Stimulated activated CD8-positive, alpha-beta memory T cell treated with anti-CD3 and anti-CD28 coated beads, Interleukin-15, amount 100 ng/mL, for 24 hours (primary cell): ENCODE measurements at places on chromosomes 2 and 18.

DNA sequence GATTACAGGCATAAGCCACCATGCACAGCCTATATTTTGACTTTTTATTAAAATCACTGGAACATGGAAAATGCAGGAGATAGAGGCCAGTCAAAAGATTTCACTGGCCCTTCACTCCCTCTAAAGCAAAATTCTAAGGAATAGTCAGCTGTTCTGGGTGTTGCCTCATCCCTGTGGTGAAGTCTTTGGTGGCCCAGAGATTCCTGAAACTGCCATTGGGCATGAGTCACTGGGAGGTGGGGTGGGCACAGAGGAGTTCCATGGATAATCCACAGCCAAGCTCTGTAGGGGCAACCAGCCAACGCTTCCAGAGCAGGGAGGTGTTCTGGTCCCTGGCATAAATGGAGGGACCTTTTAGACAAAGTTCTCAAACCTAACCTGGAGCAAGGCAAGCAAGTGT lies 89.7 kb upstream of the TTC39C start:
- no peak for DNase-seq

DNA sequence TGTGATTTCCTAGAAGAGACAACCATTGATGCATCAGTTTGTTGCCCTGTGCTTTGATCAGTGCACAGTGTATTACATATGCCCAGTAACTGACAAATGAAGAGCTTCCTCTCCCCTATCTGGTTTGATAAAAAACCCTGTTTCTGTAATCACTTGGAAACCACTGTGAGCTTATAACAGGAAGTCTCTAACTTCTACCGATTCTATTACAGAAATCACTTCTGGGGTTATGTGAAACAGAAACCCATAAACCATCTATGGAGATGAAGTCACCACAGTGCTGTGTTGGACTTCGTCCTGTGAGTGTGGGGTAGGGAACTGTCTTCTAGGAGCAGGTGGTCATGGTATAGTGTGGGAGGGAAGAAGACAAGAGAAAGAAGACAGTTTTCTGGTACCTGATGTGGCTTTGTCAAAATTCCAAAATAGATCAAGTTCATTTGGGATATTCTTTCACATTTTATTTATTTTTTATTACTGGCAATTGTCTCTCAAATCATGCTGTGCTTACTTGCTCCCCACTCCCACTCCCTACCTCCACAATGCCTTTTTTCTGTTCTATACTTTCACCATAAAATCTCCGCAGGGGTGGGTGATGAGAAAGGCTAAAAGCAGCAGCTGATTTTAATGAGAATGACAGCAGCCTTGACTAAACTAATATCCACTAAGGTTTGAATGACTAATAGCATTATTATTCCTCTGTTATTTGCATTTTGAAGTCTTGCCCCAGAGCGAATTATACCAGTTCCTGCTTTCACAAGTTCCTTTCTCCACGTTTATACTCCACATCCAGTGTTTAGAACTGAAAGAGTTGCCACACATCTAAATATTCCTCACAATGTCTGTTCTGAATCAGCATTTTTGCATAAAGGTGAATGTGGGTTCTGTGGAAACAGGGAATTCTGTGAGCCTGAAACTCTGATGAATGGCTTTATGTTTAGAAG lies 41.7 kb upstream of the RND3 start:
- DNase-seq: no peak

DNA sequence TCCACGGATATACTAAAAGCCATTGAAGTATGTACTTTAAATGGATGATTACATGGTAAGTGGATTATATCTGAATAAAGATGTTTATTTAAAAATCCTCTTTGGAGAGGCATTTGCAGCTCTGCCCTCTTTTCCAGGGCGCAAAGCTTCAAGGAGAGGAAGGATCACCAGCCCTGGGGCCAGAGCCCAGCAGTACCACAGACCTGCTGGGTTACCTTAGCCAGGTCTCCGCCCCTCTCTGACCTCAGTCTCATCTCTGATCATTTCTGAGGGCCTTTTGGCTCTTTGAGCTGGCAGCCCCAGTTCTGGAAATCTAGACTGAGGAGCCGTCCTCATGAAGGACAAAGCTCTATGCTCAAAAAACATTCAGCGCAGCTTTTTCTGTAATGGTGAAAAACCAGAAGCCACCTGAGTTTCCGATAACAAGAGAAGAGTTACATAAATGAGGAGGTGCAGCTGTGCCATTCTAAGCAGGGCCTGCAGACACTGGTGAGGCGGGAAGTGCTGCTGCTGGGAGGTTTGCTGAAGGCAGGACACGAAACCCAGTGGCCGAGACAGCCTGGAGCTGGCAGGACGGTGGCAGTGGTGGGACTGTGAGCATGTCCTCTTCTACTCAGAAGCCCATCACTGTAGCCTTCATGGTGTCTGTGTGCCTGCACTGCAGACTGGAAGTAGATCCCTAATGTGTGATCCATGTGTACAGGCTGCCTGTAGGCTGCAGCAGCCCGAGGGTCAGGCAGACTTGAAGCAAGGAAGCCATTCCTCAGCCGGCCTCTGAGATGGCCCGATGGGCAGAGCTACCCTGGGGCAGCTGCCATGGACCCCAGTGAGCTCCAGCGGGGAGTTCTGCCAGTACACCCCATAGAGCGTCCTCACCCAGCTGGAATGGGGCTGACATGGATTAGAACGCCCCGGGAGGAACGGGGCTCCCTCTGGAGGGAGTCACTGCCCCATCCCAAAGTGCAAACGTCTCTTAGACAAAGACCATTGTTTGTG lies 27.7 kb downstream of the ADRA2B start:
- no peak for DNase-seq

DNA sequence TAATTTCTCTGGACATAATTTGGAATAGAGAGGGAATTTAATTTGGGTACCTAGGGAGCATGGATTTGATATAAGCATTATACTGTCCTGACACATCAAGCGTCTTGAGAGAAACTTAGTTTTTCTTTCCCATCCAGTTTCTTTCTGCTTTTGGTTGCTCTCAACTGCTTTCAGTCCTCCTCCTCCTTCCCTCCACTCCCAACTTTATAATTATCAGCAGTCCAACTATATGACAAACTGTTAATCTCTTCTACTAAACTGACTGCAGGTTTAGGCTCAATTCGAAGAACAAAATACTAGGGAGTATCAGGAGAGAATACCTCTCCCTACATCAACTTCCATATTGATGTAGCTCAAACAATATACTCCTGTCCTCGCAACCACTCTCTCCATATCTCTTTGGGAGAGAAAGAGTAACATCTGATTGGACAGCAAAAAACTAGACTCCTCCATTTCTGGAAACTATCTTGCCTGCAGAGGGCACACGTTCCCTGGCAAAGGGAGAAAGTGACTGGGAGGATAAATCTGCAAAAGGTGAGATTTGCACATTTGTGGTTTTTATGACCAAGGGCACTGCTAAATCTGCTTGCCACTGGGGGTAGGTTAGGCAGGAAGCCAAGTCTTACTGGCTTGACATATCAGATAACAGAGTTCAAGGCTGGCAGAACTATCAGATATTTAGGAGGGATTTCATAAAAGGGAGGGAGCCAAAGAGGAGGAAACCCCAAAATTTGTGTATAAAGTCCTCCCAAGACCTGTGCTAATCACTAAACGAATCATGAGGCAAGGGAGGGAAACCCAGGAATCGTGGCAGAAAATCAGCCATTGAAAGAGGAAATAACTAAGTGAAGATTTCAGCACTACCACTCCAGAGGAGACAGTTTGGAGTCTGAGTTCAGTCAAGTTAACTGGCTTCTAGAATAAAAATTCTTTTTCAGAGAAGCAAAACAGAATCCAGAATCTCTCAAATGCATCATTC lies 40.0 kb downstream of the ICA1L start:
- no peak for DNase-seq

- no peak for DNase-seq
Observed at GRCh38 chr2:45390861-45391260, 220.2 kb downstream of the SRBD1 start.

DNA sequence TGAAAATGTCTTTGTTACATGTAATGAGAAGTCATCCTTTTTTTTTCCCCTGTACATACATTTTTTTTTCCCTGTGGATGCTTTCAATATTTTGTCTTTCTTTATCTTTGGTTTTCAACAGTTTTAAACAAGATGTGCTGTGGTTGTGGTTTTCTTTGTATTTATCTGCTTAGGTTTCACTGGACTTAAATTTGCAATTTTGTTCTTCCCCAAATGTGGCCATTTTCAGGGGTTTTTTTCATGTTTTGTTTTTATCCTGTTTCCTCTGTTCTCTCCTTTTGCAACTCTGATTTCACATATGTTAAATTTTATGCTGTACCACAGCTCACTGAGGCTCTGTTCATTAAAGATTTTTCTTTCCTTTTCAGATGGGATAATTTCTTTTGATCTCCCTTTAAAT lies 41.7 kb downstream of the GALNT1 start:
- no peak for DNase-seq
